SJCRH30 (cell line): ENCODE measurements at places on chromosomes 6 and 20. TPM values are rescaled to one million over a fixed set of nuclear protein-coding genes. Genes with fewer than 3 reads are reported as not detected.

GRCh38 chr6:84392261-84392660, 164.8 kb upstream of the CEP162 start:
- H3K4me1 ChIP-seq, result peaks cover 9% of the 10 kb centered on the region; the same call in 1 of the 2 replicates
- no peaks in the 10 kb centered on the region for H3K27me3 ChIP-seq
- no peak overlapping the region for H3K27ac ChIP-seq

GRCh38 chr6:105330913-105331312, 72.0 kb downstream of the PREP start:
- peaks cover 29% of the 10 kb centered on the region for H3K4me1 ChIP-seq
- H3K27me3 ChIP-seq, result no peaks in the 10 kb centered on the region
- no peak for DNase-seq

DNA sequence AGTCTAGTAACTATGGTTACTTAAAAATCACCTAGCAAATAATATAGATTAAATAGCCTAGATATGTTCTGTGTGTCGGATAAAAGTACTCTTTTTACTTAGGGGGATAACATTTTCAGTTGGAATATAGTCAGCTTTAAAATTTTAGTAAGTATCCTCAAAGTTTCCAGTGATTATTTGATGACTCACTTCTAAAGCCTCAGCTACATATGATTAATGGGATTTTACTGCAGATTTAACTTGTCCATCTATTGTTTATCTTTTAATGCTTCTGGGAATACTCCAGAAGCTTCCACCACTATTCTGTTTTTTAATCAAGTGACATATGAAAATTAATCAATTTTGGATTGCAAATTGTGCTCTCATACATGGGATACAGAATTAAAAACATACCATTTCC, 8.7 kb upstream of the TENT5A start:
- peak overlapping the region; percentile 87 for H3K27ac ChIP-seq
- peaks cover 42% of the 10 kb centered on the region for H3K4me1 ChIP-seq
- DNase-seq, result no peak
- no peaks in the 10 kb centered on the region for H3K36me3 ChIP-seq

The GTSF1L gene
- total RNA-seq, result not detected in 2 replicates

The AMD1 gene
- total RNA-seq, result 181 and 193 TPM in 2 replicates
